ENCODE measurements at places on chromosomes 13 and 19.
A peak's percentile ranks its signal among the peaks of the same experiment; 100 is the strongest.

DNA sequence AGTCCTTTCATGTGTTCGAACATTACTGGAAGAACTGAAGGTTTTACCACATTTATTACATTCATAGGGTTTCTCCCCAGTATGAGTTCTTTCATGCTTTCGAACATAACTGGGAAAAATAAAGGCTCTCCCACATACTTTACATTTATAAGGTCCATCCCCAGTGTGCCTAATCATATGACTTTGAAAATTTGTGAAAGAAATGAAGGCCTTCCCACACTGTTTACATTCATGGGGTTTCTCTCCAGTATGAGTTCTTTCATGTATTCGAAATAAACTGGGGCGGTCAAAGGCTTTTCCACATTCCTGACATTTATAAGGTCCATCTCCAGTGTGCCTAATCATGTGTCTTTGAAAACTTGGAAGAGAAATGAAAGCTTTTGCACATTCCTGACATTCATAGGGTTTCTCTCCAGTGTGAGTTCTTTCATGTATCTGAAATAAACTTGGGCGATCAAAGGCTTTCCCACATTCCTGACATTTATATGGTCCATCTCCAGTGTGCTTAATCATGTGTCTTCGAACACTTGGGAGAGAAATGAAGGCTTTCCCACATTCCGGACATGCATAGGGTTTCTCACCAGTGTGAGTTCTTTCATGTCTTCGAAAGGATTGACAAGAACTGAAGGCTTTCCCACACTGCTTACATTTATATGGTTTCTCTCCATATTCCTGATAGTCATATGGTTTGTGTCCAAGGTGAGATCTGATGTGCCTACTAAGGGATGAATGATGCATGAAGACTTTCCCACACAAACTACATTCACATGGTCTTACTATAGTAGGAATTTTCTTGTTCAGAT, 24.0 kb downstream of the ZNF564 start:
- DNase-seq: no peak

GRCh38 chr19:32219881-32220472, 125.4 kb upstream of the ZNF507 start:
- no peak for DNase-seq

DNA sequence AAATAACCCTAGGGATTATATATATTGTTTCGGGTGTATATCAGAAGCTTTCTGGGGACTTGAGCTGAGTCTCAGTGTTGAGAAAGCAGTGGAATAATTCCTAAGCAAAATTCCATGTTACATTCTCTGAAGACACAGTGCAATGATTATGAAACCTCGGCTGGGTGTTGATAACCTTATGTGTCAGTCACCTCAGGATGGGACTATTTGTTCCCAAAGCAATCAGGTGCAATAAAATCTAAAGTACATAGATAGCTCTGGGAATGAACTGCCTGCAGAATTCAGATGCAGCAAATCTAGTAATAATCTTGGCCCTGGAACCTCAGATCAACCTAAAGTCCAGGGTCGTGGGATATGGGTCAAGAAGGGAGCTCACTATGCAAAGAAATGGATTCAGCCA, 53.0 kb downstream of the EDNRB start:
- no peak for DNase-seq

DNA sequence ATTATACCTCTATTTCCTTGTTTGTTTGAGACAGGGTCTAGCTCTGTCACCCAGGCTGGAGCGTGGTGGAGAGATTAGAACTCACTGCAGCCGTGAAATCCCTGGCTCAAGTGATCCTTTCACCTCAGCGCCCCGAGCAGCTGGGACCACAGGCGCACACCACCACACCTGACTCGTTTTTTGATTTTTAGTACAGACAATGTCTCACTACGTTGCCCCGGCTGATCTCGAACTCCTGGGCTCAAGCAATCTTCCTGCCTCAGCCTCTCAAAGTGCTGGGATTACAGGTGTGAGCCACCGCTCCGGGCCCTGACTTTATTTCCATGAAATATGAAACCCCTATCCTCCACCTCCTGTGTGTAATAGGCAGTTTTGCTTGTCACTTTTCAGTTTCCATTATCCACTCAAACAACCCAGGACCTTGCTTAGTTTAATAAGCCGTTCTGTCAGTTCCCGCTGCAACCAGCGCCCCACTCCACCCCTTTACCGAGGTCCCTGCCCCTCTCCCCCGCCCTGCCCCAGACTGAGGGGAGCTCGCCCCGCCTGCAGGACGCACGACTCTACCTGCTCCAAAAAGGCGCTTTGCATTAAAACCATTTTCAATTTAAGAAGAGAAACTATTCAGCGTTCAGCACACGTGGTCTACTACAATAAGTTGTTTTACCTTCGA, 16.9 kb downstream of the ZNF816 start:
- DNase-seq: no peak

- peak; percentile 66 for DNase-seq
Measured at GRCh38 chr19:35495107-35496064, 5.1 kb upstream of the KRTDAP start.

DNA sequence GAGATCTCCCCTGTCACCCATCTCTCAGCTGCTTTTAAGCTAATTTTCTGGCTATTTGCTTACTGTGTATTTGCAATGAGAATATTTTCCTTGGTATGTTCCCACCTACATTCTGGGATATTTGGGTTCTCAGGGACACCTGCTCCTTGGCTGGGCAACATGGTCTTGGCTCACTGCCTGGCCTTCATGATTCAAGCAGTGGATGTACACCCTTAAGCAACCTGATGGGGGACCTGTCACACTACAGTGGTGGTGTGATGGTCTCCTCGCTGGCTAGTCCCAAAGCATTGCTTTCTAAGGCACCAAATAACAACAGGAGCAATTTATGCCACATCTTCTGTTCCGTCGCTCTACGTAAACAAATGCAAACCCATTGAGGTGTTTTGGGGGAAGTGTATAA, 35.3 kb upstream of the RFC3 start:
- DNase-seq: no peak

GRCh38 chr19:283395-283794, 7.8 kb downstream of the PLPP2 start:
- DNase-seq: no peak

- DNase-seq: no peak
Measured at GRCh38 chr13:99545361-99545760, 44.1 kb downstream of the TM9SF2 start.

DNA sequence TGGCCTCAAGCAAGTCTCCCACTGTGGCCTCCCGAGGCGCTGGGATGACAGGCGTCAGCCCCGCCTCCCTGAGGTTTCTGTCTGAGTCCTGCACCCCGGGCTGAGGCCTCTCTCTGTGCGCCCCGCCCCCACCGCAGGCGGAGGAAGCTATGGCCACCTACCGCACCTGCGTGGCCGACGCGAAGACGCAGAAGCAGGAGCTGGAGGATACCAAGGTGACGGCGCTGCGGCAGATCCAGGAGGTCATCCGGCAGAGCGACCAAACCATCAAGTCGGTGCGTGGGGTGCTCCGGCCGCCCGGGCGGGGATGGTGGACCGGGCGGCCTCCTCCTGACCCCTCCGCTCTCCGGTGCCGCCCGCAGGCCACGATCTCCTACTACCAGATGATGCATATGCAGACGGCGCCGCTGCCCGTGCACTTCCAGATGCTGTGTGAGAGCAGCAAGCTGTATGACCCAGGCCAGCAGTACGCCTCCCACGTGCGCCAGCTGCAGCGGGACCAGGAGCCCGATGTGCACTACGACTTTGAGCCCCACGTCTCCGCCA, 12.7 kb downstream of the ARHGAP45 start:
- no peak for DNase-seq

DNA sequence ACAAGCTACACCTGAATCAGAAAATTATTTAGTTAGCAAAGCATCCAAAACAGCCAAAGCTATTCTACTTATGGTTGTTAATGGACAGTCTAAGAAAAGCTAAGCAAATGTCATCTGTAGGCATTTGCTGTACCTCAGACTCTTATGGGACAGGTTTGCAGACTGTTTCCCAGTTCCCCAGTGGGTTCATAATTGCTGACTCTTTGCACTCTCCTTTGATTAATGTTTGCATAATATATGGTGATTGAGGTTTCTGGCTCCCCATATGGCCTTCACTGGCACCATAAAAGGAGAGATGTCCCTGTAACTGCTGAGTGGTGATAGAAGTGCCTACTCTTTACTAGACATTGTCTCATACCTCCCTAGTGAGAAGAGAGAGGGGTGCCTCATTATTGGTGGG, 142.1 kb downstream of the GPC6 start:
- no peak for DNase-seq

DNA sequence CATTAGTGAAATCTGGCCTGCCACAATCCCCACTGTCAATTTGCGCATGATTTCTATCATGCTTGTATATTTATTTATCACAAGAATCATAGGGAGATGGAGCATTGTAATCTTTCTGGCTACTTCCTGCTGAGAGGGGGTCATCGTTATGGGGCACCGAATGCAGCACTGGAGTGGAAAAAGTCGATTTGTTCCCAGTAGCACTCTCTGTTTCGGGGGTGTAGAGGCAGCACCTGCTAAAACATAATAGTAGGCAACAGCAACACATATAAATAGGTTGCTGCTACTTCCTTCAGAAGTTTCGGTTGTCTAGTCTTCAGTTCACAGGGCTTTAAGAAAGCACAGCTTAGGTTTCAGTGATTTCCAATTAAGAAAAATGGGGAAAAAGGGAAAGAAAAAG, 23.4 kb upstream of the CEACAM21 start:
- no peak for DNase-seq

DNA sequence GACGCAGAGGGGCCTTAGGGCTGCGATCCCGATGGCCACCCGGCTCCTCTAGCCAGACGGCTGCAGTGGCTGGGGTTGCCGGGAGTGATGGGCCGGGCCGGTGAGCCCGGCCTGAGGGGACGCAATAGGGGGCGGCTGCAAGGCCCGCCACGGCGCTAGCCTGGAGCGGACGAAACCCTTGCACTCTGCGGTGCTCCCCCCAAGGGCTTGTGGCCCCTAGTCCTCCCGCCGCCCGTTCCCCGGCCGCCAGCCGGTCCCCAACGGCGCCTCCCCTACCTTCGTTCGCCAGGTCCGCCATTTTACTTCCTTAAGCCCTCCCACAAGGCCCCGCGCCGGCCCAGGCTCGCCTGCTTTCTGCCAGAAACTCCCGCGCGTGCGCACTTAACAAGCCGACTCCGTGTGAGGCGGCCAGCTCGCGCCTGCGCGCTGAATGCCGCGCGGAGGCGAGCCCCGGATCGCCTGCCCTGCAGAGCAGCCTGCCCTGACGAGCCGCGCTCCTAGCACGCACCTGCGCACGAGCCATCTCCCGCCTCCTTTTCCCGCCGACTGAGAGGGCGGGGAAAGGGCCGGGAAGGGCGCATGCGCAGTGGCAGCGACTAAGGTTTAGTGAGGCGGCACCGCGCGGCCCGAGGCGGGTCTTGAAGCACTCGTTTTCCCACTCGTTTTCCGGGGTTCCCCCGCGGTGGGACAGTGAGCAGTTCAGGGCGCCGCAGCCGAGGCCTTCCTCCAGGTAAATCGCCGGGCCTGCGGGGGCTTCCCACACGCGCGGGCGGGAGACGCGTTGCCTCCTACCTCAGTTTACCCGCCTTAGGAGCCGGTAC, at the start of gene RANBP3:
Gene RANBP3, minus strand, starts transcription at position 356 of the 821 bp plus-strand sequence. Its CDS starts 58 bp downstream, at position 298.
- DNase-seq: peak; percentile 95

GRCh38 chr19:5641171-5641570, 18.3 kb downstream of the SAFB start:
- no peak for DNase-seq

DNA sequence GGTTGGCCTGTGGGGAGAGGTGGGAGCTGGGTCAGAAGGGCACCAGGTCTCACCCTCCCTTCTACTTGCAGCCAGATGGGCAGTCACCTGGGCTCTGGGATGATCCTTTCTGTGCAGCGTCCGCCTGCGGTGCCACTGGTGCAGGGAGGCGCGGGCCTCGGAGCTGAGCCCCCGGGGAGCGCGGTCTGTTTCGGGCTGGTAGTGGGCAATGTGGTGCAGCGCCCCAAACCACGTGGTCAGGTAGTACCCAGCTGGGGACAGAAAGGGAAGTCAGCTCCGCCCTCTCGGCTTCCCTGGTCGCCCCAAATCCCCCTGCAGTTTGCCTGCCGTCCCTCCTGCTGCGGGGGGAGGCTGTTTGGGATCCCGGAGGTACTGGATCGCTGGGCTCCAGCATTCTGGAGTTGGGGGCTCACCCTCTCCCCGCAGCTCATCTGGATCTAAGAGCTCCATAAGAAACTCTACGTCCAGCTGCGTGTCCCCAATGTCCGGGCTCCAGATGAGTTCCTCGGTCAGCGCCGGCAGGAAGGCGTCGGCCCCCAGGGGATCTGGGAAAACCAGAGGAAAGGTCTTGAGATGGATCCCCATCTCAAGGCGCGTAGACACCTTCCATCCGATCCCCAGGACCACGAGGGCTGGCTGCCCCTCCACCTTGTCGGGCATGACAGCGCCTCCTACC, 8.8 kb downstream of the RINL start:
- DNase-seq: no peak

GRCh38 chr13:80374901-80375300, 34.0 kb upstream of the SPRY2 start:
- no peak for DNase-seq

DNA sequence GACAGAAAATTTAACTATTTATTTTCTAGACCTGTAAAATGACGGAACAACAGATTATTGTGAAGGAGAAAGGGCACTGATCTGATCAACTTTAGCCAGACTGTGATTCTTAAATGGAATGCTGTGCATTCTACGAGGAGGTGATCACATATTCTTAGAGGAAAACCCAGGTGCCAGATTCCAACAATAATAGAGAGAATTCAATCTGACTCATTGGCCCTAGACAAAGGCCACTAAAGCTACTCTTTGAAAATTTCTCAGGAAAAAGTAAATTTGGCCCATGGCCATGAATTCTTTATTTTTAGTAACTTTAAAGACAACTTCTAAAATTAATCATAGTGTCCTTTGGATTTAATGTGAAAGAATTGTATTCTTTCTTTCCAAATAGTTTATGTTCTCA, 58.6 kb upstream of the POSTN start:
- DNase-seq: no peak

DNA sequence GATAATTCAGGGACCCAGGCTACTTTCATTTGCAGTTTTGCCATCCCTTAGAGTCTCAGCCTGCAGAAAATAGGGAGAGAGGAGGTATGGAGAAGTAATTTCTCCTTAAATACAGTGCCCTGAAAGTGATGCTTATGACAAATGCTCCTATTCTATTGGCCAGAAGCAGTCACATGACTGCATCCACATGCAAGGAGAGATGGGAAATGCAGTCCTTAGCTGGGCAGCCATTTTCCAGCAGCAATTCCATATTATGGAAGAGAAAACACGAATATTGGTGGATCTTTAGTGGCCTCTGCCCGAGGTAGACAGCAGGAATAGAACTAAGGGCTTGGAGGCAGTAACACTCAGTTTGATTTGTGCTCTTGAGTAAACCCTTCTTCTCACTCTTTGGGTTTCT, 39.4 kb downstream of the VAV1 start:
- DNase-seq: no peak

- no peak for DNase-seq
Measured at GRCh38 chr13:105952233-105952972, 583.1 kb downstream of the EFNB2 start.

DNA sequence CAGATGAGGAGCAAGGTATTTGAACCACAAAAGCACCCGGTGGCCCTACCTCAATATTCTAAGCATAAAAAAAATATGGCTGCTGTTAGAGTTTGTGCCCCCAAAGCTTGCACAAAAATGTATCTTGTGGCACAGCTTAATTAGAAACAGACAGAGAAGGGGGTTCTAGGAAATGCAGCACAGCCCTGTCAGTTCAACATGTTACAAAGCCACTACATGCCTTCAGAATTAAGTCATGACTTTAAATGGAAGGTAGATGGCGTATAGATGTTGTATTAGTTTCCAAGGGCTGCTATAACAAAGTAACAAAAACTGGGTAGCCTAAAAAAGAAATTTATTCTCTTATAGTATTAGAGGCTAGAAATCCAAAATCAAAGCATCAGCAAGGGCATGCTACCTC, 703.8 kb downstream of the DIAPH3 start:
- DNase-seq: no peak

- no peak for DNase-seq
Measured at GRCh38 chr13:100147825-100148224, 58.9 kb downstream of the PCCA start.
